Stimulated activated CD4-positive, alpha-beta T cell treated with anti-CD3 and anti-CD28 coated beads, TNF-alpha, amount 100 ng/mL, for 48 hours (primary cell): ENCODE measurements at places on chromosomes 7 and 10.

DNA sequence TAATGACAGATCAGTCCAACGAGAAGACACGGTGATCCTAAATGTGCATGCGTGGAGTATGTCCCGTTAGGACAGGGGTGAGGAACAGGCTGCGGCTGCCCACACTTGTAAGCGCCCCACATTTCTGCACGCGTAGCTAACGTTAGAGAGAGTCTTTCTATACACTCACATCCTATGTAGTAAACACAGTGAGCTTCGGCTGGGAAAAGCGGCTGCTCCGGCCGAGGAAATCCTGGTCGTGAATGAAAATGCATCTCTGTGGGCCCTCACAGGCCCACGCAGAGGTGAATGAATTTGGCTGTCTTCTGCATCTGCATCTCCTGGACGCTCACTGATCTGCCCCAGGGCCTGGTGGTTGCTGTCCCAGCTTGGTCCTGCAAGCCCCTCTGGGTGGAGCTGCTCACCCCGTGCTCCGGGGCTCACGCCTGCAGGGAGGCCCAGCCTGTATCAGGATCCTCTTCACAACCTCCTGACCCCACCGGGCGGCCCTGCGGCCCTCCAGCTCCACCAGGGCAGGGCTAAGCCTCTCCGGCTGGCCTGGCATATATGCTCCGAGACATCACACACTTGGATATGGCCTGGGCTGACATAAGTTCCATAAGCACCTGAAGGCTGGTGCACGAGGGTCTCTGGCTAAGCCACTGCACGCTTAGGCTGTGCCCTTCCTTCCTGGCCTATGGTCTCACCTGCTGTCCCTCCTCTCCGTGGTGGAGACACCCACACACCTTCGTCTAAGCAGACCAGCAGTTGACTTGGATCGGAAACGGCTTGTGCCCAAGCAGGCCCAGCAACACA is 117.9 kb upstream of the DIP2C start:
- DNase-seq: no peak

DNA sequence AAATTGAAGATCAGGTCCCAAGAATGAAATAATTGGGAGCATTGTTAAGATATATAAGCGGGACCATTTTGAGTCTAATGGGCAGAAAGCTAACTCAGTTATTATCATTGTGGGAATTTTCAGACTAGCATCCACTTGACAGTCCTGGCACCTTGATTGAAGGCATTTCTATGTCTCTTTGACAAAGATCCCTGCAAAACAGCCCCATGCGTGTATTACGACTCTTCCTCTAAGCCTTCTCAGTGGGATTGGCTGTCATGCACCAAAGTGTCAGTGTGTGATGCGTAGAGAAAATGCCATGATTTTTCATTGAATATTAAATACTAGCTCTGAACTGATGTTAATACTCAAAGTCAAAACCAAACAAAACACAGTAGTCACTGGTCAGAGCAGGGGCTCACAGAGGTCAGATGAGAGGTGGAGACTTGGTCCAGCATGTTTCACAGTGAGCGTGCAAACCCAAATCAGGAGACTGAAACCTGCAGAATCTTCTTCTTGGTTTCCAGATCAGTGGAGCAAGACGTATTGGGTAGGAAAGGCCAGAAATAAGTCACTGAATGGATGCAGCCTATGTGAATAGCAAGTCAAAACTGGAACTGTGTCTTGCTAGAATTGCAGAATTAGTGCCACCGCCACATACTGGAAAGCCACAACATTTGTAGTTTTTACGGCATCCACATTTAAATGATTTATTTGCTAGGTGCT is 303.6 kb upstream of the AKR1E2 start:
- DNase-seq: no peak

DNA sequence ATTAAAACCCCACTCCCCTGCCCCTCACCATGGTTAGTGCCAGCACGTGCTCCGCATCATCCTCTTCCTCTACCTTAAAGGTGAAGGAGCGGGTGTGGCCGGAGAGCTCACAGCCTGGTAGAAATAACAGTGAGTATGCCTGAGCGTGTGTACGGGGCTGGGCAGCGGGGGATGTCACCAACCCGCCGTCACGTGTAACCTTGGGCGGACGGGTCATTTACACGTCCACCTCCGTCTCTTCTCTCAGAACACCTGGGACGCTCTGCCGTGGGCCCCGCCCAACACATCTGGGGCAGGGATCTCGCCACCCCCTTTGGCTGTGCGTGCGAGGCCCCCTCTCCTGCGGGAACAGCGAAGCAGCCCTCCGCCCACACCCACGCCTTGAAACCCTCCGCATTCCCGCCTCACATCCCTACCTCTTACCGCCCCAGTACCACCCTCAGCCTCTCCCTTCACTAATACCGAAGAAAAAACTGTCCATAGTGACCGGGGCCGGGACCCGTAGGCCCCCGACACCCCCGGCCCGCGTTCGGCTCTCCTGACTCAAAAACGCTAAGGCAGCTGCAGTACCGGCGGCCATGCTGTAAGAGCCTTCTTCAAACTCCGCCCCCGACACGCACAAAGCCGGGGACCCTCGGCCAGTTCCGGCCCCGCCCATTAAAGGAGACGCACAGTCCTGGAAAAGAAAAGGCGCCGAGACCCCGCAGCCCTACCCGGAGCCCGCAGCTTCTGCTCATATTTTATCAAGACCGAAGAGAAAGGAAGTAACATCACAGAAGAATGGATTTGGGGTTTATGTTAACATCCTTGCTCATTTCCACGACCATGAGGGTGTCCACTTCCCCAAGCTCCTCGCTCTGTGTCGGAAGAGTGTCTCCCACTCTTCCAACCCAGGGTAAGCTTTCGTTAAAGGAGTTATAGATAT is at the start of gene NPM3:
TSS of gene NPM3 (minus strand) at position 636 of the 925 bp plus-strand sequence. CDS start at position 580, 56 bp downstream.
- peak; percentile 77 for DNase-seq

GRCh38 chr7:5699467-5700384 is 81.7 kb downstream of the RNF216 start:
- peak; percentile 58 for DNase-seq

GRCh38 chr7:33449847-33450246 is 320.5 kb downstream of the BBS9 start:
- DNase-seq: no peak

DNA sequence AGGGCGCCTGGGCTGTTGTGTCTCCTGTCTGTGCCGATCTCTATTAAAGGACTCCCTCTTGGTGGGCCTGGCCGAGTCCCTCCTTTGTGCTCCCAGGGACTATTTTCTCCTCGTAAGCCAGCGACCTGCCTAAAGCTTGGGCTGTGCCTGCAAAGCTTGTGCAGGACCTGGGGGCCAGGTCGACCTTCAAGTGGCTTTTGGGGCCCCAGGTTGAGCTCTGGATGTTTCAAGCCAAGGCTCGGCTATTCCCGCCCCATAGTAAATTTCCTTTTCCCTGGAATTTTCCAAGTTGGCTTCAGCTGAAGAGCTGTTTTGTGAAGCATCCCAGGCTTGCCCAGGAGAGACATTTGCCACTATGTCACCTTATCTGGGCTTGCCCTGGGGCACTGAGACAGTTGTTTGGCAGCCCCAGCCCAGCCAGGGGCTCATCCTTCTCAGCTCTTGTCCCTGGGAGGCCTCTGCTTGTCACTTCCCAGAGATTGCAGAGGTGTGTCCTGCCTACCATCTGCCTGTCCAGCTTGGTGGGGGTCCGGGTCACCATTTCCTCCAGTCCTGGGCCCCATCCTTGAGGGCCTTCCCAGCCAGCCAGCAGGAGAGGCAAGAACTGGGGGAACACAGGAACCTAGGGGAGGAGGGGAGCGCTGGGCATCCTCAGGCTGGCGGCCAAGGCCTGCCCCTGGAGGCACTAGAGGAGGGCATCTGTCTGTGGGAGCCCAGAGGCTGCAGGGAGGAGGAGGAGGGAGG is 20.2 kb downstream of the ZMIZ2 start:
- DNase-seq: no peak

DNA sequence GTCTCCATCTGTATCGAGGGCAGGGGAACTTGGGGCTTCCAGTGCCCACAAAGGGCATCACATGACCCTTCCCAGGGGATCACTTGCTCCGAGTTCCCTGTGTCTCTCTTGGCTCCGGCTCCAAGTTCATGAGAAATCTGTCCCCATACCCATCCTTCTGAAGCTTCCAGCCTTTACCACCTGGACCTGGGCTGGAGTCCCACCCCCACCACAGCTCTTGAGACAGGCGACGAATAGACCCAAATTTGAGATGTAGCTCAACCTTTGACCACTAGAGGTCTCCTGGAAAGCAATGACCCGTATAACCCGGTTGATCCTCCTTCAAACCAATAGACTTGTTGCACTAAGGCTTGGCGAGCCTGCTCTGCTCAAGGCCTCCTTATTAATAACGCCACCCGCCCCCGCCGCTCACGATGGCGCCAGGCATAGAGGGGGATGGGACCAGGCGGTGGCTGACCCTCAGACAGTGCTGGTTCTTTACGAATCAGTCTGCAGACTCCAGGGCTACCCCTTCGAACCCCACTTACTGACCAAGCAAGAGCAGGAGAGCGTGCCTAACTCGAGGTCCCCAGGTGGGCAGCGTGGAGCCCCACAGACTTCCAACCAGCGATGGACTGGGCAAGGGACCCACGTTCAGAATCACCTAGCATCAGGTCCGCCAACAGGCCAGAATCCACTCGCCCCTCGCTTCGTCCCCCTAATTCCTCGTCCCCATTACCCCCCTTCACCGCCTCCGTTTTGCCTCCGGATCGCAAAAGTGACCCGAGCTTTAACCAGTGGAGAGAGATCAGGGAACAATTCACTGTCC is 4.4 kb upstream of the ARID5B start:
- DNase-seq: no peak

DNA sequence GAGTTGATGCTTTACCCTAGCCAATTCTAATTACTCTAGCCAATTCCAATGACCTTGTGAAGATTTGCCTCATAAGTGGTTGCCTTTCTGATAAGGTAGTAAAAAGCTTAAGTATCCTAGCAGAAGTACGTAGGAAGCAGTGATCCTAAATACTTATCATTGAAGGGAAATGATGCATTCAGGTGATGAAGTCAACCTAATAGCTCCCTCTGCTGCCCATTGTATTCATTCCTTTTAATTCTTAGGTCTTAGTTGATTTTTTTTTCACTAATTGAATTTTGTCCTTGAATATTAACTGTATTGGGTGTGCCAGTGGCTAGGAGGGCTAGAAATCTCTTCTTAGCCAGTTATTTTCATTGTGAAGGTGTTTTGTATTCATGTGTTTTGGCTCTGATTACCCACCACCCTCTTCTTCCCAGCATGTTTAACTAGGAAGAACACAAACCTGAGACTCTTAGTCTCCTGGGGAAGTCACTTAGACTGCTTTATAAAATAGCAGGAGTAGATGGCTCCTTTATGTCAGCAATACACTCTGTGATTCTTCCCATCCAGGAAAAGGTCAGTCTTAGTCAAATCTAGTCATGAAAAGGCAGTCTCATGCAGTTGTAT is 46.3 kb downstream of the PLEKHA8 start:
- DNase-seq: no peak

GRCh38 chr10:3500408-3500856 is 284.6 kb downstream of the KLF6 start:
- DNase-seq: no peak

GRCh38 chr10:78520737-78521430 is 487.2 kb downstream of the RPS24 start:
- peak; percentile 18 for DNase-seq

- DNase-seq: no peak
These were observed 82.9 kb downstream of the ELFN1 start for GRCh38 chr7:1752771-1753563.
